GOT3 (cell line): ENCODE measurements at places on chromosomes 7 and 10.

DNA sequence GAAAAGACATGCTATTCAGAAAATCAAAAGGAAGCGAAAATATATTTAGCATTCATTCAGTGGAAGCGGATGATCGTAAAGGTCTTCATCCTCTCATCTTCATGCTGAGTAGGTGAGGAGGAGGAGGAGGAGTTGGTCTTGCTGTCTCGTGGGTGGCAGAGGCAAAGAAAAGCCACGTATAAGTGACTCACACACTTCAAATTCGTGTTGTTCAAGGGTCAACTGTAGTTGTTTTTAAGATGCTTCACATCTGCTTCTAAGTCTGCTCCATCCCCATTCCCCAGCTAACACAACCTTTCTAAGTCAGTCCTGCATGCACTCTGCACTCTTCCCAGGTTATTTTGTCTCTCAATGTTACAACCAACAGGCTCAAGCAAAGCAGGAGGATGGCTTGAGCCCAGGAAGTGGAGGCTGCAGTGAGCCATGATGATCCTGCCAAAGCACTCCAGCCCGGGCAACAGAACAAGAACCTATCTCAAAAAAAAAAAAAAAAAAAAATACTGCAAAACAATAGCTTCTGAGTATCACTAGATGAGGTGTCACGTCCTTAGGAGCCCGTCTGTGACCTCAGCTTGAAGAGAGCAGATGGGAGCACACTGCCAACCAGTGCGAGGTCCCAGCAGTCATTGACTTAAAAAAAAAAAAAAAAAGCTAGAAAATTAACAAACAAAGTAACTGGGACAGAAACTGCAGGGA, 70.5 kb downstream of the SFMBT2 start:
- no peak for DNase-seq

GRCh38 chr7:50552139-50552538, 13.1 kb downstream of the DDC start:
- DNase-seq, result no peak

- DNase-seq, result no peak
Measured at GRCh38 chr7:29192811-29193210, 1.8 kb upstream of the CHN2 start.

DNA sequence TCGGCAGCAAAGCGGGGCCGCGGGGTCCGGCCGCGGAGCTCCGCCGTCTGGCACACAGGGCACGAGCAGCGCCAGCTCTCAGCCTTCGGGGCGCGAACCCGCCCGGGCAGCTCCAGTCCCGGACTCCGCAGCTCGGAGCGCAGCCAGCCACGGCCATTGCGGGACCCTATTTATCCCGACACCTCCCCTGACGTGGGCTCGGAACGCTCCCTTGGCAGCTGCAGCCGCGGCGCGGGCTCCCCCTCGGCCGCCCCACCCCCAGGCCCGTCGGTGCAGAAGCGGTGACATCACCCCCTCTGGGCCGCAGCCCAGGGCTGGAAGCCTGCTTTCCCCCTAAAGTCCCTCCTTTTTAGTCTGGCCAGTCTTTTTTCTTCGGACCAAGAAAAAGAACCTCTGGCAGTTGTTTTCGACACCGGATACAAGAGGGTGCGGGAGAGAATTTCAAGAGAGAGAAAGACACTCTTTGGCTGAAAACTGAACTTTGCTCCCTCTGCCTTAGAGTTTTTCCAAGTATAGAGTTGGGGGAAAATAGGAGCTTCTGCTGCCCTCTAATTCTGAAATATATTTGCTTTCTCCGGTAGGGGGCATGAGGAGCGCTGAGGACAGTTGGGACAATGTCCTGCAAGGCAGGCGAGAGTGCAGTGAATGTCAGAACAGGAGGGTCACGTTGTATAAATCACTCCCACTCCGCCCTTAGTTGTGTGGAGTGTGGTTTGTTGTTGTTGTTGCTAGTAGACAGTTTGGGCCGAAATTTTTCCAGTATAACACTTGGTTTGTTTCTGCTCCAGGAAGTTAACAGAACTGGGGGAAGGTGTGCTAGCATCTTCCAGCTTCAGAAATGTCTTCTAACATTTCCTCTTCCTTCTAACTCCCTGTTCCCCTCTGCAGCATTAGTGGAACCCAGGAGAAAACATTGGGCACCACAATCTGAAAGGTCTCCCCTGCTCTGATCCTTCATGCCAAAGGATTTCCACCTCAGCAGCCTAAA, at the start of gene SFRP4:
SFRP4 (minus strand) TSS at position 145 of the 988 bp plus-strand sequence. CDS start 280 bp downstream, outside the sequence.
- no peak for DNase-seq

- DNase-seq, result no peak
Measured at GRCh38 chr7:2374830-2375728, 20.5 kb downstream of the EIF3B start.

GRCh38 chr10:122864194-122864592, 15.2 kb downstream of the FAM24B start:
- DNase-seq, result no peak

- DNase-seq, result no peak
Measured at GRCh38 chr10:35569111-35569707, 35.9 kb upstream of the GJD4 start.
